ENCODE measurements at places on chromosomes 12 and 14. TPM values are rescaled to one million over a fixed set of nuclear protein-coding genes. Genes with fewer than 3 reads are reported as not detected.

Gene KRT6C
- not detected for polyA plus RNA-seq

Gene CLEC1A
- polyA plus RNA-seq = 4.3 TPM

Gene LHX5
- not detected for polyA plus RNA-seq

Gene TMEM233
- polyA plus RNA-seq = 1.7 TPM

Gene CTSG
- 0.27 TPM for polyA plus RNA-seq

Gene PRIMA1
- polyA plus RNA-seq = 1.5 TPM
